PC-3 (cell line): ENCODE measurements at places on chromosomes 2 and 18. TPM values are rescaled to one million over a fixed set of nuclear protein-coding genes. Genes with fewer than 3 reads are reported as not detected.

Gene HJURP
- total RNA-seq = 31.7 and 37.0 TPM in 2 replicates

Gene ABCG5
- not detected in 2 replicates for total RNA-seq

Gene ATP6V1C2
- total RNA-seq = 0.40 TPM in 1 of 2 replicates, not detected in the other

Gene ADAM23
- total RNA-seq = 0.22 and 0.69 TPM in 2 replicates

- DNase-seq = no peak
These were observed 106.4 kb downstream of the POLR1A start for GRCh38 chr2:85999061-85999831.

DNA sequence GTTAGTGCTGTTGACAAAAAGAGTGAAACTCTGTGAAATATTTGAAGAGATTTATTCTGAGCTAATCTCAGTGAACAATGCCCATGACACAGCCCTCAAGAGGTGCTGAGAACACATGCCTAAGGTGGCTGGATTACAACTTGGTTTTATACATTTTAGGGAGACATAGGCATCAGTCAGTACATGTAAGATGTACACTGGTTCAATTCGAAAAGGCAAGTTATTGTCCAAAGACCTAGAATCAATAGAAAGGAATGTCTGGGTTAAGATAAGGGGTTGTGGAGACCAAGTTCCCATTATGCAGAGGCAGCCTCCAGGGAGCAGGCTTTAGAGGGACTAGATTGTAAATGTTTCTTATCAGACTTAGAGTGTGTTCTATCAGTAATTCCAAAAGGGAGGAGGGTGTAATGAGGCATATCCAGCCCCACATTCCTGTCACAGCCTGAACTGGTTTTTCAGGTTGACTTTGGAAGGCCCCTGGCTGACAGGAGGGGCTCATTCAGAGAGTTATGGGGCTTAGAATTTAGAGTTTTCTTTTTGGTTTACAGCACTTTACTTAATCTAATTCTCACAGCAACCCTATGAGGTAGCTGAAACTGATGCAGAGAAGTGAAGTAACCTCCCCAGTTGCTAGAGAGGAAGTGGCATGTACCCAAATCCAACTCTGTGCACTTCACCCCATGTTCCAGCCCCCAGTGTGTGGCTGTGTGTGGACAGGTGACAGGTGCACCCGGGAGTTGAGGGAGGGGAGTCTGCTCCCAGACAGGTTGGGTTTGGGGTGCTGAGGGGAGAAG lies 28.3 kb upstream of the ASAP2 start:
- peak; percentile 86 for DNase-seq

GRCh38 chr18:31410716-31411483 lies 34.3 kb downstream of the DSG4 start:
- DNase-seq = no peak

DNA sequence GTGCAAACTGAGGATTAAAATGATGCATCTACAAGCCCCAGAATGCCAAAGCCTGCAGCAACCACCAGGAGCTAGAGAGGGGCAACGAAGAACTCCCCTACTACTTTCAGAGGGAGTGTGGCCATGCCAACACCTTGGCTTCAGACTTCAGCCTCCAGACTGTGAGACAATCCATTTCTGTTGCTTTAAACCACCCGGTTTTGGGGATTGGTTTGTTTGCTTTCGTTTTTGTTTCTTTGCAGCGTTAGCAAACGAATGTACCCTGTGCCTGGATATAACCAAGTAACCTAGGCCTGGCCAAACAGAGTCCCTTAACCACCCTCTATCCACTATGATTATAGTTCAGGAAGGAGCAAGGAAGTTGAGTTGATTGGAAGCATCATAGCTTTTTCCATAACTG lies 171.2 kb upstream of the NCK2 start:
- DNase-seq = no peak

- DNase-seq = no peak
These were observed 581 bp downstream of the CAPN14 start for GRCh38 chr2:31216734-31217133.

DNA sequence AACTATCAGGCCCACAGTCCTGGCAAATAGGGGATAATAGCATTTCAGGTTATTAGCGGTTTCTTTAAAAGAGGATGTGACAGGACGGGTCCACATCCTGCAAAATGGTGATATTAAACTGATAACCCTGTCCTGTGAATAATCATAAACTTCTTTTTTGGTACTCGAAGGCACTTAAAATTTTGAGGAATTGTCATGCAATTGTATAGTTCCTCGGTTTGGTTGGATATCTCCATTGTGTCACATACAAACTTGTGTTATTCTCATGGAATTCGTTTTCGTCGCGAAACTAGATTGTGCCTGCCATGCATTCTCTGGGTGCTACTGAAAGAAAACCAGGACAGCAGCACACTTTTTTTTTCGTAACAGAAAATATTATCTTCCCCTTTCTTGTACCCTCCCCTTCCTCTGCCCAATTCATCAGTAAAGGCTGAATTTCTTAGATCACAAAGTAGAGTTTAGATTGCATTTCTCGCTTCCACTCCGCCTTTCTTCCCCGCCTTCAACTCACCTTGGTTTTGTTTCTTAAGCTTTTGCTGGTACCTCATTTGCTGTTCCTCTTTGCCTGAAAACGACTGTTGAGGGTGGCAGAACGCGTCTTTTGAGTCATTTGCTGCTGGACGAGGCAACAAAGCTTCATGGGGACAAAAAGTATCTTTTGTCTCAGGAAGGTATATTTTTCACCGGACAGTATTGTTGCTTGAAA lies 1.3 kb downstream of the CERS6 start:
- DNase-seq = peak; percentile 38

GRCh38 chr18:69622961-69623360 lies 222.3 kb downstream of the DOK6 start:
- no peak for DNase-seq
